Heart right ventricle (tissue), 16 donors: ENCODE measurements at places on chromosomes 16 and 17. TPM values are rescaled to one million over a fixed set of nuclear protein-coding genes. Genes with fewer than 3 reads are reported as not detected.

DNA sequence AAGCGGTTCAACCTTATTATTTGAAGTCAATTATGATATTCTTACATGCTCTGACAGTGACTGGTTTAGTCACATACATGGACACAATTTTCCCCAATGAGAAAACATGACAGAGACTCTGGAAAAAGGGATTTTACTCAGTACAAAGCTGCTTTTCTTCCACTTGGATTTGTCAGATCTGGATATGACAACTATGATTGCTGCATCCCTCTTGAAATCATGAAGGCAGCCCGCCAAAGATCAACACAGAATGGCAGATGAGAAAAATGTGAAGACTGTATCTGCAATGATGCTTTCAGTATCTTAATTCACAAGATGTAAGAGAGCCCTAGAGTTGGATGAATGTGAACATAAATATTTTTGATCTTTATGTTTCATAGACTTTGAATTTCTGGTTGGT is 439.6 kb downstream of the CDH8 start:
- DNase-seq: no peak

DNA sequence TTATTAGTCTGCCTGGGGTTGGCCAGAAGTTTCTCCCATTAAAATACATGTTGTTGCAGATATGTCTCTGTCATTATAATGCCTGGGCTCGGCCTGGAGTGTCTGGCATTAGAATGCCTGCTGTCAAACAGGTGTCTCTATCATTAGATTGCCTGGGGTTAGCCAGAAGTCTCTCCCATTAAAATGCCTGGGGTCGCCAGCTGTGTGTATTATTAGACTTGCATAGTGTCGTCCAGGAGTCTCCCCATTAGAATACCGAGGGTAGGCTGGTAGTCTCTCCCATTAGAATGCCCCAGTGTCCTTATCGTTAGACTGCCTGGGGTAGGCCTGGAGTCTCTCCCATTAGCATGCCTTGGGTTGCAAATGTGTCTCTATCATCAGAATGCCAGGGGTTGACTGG is 2270.8 kb downstream of the TP53TG3F start:
- no peak for DNase-seq

Gene CHMP1A
- total RNA-seq: 45.4 TPM

Gene ABI3
- 4.2 TPM for total RNA-seq

Gene BAIAP2
- total RNA-seq: 9.5 TPM

Gene CAVIN1
- total RNA-seq: 244 TPM
